ENCODE measurements at places on chromosomes 1 and 21.

DNA sequence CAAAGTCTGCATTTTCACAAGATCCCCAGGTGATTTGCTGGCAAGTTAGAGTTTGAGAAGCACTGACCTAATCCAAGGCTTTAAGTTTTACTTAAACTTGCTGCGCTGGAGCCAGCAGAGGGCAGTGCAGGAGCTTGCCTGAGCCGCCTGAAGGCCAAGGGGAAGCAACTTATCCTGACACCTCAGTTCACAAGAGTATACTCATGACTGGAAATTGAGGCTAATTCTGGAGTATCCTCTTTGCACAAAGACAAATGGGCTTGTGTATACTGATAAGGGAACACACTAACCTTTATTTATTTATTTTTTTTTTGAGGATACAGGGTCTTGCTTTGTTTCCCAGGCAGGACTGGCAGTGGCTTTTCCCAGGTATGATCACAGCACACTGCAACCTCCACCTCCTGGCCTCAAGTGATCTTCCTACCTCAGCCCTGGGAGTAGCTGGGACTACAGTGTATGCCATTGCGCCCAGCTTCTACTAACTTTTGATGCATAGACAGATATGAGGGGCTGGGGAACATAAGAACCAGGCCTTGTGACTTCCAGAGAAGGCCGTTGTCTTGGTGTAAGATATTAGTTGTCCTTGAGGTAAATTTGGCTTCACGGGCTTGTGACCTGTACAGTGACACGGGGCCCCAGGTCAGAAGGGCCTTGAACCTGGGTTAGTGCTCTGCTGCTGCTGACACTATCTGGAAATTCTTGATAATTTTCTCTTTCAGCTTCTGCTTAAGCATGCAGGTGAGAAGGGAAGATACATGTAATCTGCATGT, 29.0 kb upstream of the SLAMF1 start:
- peak; percentile 84 for DNase-seq

DNA sequence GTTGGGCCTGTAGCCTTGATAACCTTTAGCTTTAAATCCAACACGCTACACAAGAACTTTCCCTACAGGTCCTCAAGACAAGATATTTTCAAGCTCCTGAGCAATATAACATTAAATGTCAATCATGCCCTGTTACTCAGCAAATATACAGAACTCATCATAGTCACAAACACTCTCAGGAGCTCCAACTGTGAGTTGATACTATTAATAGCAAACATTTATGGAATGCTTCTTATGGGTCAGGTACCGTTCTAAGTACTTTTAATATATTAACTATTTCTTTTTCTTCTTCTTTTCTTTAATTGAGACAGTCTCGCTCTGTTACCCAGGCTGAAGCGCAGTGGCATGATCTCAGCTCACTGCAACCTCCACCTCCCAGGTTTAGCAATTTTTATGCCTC, 10.1 kb downstream of the EYA3 start:
- no peak for DNase-seq

GRCh38 chr1:29232387-29232786, 1.7 kb upstream of the MECR start:
- DNase-seq: no peak

- DNase-seq: no peak
Observed at GRCh38 chr1:56424744-56425493, 154.4 kb downstream of the PLPP3 start.

All from posterior cingulate gyrus (tissue), 11 donors.